Stimulated activated CD4-positive, alpha-beta T cell treated with anti-CD3 and anti-CD28 coated beads, Interleukin-4, amount 100 ng/mL, for 1 hour (primary cell): ENCODE measurements at places on chromosomes 6 and 20.

GRCh38 chr6:30720738-30721197, 616 bp downstream of the TUBB start:
- peak; percentile 68 for DNase-seq

DNA sequence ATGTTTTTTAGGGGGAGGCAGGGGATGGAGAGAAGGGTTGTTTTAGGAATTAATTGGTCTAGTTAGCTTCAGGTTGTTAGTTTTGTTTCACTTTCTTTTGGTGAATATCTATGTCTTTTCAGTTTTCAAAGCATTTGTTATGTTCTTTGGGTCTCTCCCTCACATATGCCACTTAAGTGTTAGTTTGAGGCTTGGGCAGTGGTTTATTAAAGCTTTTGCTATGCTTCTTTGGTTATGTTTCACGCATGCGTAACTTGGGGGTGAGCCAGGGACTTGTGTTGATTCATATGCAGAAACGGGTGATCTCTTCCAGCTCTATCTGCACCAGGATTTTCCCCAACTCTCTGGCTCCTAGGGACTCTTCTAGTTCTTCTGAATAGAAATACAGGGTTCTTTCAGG, 11.4 kb upstream of the MMS22L start:
- no peak for DNase-seq

DNA sequence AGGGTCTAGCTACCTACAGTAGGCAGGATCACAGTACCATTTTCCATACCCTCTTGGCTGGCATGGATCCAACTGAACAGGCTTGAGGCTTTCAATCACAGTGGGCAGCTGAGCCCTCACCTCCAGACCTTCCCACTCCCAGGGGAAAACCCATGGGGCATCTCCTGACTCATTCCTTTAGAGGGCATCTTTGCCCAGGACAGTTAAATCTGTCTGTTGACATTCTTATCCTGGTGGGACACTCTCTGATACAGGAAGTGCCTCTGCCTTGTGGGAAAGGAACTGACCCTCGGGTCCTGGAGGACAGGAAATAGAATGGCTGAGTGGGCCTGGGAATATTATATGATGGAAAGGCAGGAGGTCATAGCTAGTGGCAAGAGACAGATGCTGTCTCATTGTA, 10.2 kb upstream of the EPB41L1 start:
- DNase-seq = no peak

DNA sequence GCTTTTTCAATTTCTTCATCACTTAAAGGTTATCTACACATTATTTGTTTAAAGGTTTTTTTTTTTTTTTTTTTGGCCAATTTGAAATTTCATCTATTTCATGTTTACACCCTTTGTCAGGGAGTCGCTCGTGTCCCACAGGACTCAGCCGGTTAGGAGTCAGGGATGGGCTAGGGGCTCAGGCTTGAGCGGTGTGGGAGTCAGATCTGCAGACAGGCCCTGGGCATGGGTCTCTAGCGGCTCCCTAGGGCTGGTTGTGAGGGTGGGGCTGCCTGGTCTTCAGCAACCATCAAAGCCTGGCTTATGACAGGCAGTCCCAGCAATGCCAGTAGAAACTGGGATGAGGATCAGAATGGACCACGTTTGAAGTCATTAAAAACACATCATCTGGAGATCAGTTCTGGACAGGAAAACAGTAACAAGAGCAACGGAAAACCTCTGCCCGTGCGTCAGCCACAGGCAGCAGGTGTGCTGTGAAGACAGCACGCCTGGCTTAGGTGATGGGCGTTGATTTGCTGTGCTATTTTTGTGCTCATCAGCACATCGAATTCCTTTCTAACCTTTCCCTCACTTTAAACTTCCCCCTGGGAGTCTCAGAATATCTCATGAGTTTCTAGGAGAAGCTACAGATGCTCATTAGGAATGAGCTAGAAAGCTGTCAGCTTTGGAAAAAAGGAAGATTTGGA, 91.3 kb upstream of the MPC1 start:
- no peak for DNase-seq
